Natural killer cell treated with Interleukin-12 subunit alpha and Interleukin-12 subunit beta and Interleukin-15 and Interleukin-18, amount 100 ng/mL, for 72 hours (primary cell): ENCODE measurements at places on chromosomes 1 and 21. TPM values are rescaled to one million over a fixed set of nuclear protein-coding genes. Genes with fewer than 3 reads are reported as not detected.

GRCh38 chr1:28640766-28641165, 2.1 kb downstream of the TAF12 start:
- H3K4me1 ChIP-seq: peaks cover 32% of the 10 kb centered on the region
- H3K4me3 ChIP-seq: peak overlapping the region; percentile 100
- DNase-seq: no peak
- peaks cover 10% of the 10 kb centered on the region for H3K36me3 ChIP-seq
- peak overlapping the region; percentile 98 for H3K27ac ChIP-seq

GRCh38 chr1:230170153-230170547, 103.1 kb downstream of the GALNT2 start:
- no peak for DNase-seq
- no peaks in the 10 kb centered on the region for H3K27me3 ChIP-seq
- peaks cover 42% of the 10 kb centered on the region for H3K4me1 ChIP-seq
- no peaks in the 10 kb centered on the region for H3K36me3 ChIP-seq

Gene SLFNL1
- 0.14 TPM for total RNA-seq

- peaks cover 15% of the 10 kb centered on the region for H3K27me3 ChIP-seq
- H3K4me3 ChIP-seq: no peak overlapping the region
- H3K4me1 ChIP-seq: no peaks in the 10 kb centered on the region
- H3K27ac ChIP-seq: no peak overlapping the region
- DNase-seq: no peak
Observed at GRCh38 chr1:178645808-178646200, 79.2 kb upstream of the RALGPS2 start.

DNA sequence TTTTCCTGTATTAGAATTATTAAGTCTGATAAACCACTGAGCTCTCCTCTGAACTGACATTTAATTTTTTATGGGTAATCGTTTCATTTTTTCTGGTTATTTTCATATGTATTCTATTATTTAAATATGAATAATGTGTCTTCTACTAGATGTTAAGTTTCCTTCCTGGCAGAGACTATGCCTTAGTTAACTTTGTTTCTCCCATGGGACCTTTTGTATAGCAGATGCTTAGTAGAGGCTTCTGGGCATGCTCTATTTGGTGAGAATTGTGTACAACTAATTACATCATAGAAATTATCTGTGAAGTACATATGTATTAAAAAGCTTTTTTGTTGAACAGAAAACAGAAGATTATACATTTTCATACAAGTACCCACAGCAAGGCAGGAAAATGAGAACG, 23.4 kb downstream of the CTBS start:
- H3K27me3 ChIP-seq: no peaks in the 10 kb centered on the region
- no peaks in the 10 kb centered on the region for H3K4me1 ChIP-seq
- no peaks in the 10 kb centered on the region for H3K36me3 ChIP-seq
- H3K27ac ChIP-seq: no peak overlapping the region
- H3K4me3 ChIP-seq: no peak overlapping the region
- no peak for DNase-seq

DNA sequence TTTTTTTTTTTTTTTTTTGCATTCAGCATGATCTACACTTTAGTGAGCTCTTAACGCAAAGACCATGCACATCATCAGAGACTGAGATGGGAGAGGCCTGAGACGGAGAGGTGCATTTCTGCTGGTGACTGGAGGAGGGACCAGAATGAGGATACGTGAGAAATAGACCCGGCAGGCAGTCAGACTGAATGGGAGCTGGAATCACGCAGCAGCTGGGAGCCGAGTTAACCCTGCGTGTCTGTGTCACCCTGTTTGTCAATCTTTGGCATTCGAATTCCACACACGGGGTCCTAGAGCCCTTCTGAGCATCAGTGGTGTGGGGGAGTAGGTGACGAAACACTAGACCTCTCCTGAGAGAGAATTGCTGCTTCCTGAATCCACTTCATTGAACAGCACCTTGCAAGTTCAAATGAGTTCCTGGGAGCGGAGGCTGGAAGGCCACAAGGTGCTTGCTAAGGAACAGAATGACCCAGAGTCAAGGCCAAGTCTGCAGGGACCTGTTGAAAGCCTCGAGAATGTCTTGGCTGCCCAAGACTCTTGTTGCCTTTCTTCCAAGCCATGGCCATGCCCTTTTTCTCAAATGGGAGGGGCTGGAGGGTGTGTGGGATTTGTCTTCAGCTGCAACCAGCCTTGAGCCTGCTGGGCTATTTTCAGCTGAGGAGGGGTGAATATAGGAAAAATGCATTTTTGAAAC, 123.3 kb downstream of the CNIH3 start:
- no peaks in the 10 kb centered on the region for H3K36me3 ChIP-seq
- peaks cover 11% of the 10 kb centered on the region for H3K27me3 ChIP-seq
- H3K4me3 ChIP-seq: no peak overlapping the region

DNA sequence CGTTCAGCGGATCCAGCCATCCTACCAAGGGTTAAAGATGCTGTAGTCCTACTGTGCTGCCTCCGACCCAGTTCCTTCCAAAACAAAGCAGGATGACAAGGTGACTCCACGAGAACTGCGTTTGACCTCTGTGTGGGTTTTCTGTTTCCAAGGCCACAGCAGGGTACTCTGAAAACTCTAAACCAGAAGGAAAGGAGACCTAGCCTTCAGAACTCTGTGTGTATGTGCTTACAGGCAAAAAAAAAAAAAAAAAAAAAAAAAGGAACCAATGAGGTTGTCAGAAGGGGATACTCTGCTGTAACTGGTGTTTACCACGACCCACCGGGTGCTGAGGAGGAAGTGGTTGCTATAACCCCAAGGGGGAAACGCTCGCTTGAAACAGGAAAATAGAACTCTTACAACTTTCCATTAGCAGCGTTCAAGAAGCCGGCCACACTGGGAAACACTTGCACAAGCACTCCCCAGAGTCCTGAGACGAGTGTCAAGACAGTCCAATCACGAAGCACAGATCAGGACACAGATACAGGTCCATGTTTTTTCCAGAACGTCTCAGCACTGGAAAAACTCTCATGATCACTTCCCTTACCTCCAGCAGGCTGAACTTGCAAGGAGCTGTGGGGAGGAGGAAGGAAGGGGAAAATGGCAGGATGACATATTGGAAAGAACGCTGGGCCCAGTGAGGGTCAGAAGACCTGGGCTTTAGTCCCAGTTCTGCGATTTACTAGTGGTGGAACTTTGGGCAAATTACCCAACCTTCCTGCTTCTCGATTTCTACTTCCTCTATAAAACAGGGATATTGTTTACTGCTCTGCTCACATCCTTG, 64.0 kb downstream of the ITPKB start:
- peaks cover 4% of the 10 kb centered on the region for H3K36me3 ChIP-seq
- peak overlapping the region; percentile 91 for H3K27ac ChIP-seq
- peak overlapping the region; percentile 96 for H3K4me3 ChIP-seq
- peaks cover 72% of the 10 kb centered on the region for H3K4me1 ChIP-seq
- no peaks in the 10 kb centered on the region for H3K27me3 ChIP-seq

DNA sequence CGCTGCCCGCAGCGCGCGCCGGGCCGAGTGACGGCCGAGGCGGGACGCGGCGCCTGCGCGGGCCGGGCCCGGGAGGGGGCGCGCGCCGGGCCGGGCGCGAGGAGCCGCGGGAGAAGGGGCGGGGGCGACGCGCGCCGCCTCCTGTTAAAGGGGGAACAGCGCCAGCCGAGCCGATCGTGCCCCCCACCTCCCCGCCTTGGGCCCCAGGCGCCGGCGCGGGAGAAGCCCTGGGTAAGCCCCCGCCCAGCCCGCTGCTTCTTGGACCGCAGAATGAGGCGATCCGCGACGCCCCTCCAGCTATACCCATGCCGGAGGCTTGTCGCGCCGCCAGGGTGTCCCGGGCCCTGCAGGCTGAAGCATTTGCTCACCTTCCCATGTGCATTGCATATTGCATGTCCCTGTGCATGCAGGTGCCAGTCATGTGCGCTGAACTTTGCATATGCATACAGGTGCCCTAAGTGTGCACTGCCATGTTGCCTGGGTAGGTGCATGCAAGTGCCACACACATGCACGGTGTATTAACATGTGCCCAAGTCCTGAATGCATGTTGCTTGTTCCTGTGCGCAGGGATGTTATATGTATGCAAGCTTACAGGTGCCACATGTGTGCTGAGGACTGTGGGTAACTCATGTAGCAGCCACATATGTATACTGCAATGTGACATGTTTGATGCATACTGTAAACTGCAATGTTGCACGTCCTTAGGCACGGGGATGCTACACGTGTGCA, at the start of gene ADGRB2:
TSS of gene ADGRB2 (minus strand) at position 29 of the 729 bp plus-strand sequence. CDS start 7,119 bp downstream, outside the sequence.
- H3K4me3 ChIP-seq: peak within 1 kb of the TSS; percentile 85
- peaks cover 13% of the 10 kb centered on the region for H3K4me1 ChIP-seq
- H3K36me3 ChIP-seq: no peaks in the 10 kb centered on the region

DNA sequence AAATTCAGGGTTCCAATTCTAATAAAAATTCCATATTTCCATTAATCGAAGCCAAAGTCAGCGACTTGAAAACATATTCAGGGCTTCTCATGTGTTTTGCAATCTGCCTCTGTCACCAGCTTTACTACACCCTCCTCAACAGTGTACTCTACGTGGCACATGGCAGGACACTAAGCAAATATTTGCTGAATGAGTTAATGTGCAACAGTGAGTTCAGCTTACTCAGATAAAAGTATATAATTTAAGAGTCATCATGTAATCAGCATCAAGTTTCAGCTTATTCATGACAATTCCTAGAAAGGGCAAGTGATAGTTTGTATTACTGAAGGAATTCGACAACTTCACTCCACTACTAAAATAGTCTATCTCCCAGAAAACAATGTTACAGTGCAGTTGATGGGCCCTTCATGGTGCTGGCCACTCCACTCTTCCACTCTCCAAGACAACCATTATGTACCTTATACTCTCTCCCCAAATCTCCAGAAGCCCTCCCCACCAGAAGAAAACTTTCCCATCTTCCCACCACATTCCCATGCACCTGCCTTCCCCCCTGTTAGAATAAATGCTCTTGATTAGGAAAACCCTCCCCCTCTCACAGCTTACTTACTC, 97.3 kb downstream of the TTLL7 start:
- no peaks in the 10 kb centered on the region for H3K36me3 ChIP-seq
- peaks cover 7% of the 10 kb centered on the region for H3K27me3 ChIP-seq
- H3K27ac ChIP-seq: no peak overlapping the region
- H3K4me1 ChIP-seq: no peaks in the 10 kb centered on the region
- no peak overlapping the region for H3K4me3 ChIP-seq
- DNase-seq: no peak

DNA sequence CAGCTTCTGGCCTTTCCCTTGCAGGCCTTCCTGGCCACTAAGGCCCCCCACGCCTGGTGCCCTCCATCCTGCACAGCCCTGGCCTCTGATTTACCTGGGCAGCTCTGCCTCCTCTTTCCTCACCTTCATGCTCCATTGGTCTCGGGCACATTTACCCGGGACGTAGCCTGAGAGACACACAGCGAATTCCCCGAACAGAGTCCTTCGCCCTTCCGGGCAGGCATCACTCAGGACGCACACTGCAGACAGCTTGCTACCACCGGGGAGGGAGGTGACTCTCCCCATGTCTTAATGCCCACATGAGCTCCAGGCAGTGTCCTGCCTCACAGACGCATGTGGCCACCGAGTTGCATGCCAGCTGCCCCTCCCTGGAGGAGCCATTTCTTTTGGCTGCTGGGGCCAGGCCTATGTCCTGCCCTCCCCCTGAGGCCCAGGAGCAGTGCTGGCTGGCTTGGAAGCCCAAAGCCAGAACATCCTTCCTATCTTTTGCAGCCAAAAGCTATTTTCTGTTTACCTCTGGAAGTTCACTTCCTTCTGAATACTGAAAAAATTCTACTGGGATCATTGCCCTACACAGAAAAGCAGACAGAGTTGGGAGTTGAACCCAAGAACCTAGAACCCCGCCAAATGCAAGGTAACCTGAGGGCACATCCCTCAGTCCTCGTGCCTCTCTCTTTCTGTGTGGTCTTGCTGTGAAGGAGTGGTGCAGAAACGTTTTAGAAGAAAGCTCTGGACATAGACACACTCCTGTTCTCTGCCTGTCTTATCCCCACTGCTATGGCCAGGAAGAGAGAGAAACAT, 209.5 kb downstream of the TOMM20 start:
- peaks cover 31% of the 10 kb centered on the region for H3K4me1 ChIP-seq
- DNase-seq: no peak

Gene HMGCS2
- not detected for total RNA-seq
